ENCODE measurements at places on chromosomes 2 and 18.

GRCh38 chr2:96505231-96505889 is at the start of gene NEURL3:
NEURL3 (minus strand) TSS chr2:96505357; CDS start chr2:96505286, 71 bp downstream.
- DNase-seq: no peak

GRCh38 chr18:44741511-44741910 is 60.8 kb downstream of the SETBP1 start:
- DNase-seq: no peak

DNA sequence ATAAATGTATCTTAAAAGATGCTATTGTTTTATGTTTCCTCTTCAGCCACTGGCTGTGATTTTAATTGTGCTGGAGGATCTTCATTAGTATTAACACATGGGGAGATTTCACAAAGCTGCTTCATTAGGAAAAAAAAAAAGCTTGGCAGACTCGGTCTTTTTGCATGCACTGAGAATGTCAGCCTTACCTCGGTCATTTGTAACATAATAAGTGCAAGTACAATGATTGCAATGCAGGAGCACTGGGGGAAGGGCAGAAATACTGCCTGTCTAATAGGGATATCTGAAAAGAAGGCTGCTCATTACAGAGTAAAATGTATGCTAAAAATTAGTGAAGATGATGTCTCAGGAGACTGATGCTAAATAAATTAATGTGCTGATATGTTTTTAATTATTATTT is 1.3 kb upstream of the BAZ2B start:
- no peak for DNase-seq

DNA sequence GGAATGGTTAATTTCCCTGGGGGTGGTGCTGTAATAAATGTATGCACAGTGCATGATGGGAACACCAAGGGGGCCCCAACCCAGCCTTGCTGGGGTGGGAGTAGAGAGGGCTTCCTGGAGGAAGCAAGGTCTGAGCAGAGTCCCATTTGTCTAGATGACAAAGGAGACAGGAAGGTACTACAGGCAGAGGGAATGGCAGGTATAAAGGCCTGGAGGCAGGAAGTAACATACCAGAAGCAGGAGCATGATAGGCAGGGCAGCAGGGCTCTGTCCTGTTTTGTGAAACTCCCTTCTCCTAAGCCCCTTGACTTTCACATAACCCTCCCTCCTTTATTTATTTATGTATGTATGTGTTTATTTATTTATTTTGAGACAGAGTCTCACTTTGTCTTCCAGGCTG is 3.9 kb downstream of the GMPPA start:
- DNase-seq: no peak

DNA sequence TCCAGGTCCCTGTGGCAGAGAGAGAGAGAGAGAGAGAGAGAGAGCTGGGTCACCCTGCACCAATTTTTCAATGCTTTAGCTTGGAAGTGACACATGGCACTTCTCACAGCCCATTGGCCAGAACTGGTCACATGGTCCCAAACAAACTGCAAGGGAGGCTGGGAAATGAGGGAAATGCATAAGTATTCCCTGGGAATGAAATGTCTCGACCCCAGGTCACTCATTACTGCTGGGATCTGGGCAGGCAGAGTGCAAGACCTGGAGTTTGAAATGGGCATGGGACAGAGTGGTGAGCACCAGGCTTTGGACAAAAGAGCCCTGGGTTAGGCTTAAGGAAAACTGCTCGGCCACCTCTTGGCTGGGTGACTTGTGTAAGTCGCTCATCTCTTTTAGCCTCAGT is 37.0 kb downstream of the SMAD7 start:
- no peak for DNase-seq

- DNase-seq: no peak
These were observed 17.3 kb downstream of the SALL3 start for GRCh38 chr18:78996741-78997490.

GRCh38 chr18:35189510-35189909 is 51.3 kb upstream of the ZNF397 start:
- no peak for DNase-seq

DNA sequence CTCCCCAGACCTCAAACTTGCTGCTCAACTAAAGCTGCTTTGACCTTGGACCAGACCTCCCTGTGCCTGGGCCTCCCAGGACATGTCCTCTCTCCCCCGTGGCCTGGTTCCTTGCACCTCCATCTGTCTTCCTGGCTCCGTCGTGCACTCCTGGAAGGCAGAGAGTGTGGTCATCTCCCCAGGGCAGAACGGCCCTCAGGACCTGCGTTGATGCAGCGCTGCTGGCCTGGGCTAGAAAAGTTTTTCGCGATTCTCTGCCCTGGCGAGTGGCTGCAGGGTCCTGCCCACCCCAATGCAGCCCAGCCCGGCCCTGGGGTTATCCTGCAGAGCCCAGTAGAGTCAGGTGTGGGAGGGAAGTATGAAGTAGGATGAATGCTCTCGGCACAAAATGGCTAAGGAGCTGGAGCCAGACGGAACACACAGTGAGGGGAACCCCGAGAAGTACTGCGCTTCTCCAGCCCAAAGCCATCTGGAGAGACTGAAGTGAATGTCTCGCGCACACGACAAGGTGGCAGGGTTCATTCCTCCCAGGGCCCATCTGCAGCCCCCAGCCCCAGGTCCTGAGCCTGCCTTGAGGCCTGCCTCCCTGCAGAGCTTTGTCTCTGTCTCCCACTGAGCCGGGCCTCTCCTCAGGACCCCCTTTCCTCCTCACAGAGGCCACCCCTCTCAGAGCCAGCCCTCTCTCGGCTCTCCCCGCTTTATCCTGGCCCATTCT is 41.7 kb downstream of the ATOH8 start:
- DNase-seq: no peak

All from CD4-positive, alpha-beta T cell treated with Interferon alpha-2 for 1 hour (primary cell).